ENCODE measurements at places on chromosomes 7 and 10.

DNA sequence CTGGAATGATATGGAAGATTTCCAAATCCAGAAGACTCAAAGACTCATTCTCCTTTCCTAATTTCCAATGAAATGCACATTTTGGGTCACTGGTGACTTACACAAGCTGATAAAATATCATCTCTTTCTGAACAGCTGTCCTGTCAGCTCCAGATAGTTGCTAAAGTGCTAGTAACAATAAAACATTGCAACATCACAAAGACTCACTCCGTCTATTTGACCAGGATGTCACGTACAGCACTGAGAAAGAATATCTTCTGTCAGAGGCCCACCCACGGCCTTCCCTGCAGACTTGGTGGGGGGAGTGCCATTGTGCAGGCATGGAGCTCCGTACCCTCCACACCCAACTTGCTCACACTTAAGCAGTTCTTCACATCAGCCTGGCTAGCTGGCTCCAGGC is 78.9 kb upstream of the EGR2 start:
- DNase-seq = no peak

GRCh38 chr7:43553999-43554398 is 28.9 kb upstream of the STK17A start:
- no peak for DNase-seq

DNA sequence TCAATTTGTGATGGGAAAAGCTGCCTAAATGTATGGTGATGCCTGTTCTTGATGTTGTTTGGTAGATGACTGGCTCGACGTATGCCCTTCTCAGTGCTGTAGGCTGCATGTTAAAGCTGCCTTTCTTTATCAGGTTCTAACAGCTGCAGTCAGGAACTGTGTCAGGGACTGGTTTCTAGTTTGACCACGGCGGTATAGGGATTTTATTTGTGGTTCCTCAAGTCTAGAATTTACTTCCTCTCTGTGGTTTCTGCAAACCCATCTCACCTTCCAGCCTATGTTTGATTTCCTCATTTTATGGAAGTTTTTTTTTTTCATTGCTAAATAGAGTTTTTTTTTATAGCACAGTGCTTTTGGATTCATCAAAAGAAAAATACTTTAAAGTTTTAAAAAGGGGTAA is 26.5 kb downstream of the LMTK2 start:
- no peak for DNase-seq

DNA sequence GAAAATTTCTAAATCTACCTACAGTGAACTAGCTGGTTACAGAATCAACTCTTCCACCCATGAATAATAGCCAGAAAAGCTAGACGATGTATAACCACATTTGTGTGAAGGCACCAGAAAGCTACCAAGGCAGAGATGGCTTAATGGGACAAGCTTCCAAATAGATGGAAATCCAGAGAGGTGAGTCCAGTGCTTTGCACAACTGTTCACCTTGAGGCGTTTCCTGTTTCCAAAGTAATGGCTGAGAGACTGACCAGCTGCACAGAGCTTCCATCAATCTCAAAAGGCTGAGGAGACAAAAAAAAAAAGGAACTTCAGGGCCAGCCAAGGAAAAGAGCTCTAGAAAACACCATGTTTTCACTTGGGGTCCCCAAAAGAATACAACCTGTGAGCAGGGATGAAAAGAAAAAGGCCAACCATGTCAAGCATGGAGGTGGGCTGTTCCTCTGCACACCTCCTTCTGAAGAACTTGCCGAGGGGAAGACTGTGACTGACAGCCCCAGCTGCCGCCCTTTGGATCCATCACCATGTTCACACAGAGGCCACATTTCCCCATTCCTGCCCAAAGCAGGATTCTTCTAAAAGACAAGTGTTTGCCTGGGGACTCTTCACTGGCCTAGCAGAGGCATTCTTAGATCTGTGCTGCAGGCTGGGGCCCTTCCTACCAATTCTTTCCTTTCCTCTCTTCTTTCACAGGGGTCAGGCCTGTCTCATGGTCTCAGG is 72.9 kb downstream of the ARHGAP21 start:
- no peak for DNase-seq

DNA sequence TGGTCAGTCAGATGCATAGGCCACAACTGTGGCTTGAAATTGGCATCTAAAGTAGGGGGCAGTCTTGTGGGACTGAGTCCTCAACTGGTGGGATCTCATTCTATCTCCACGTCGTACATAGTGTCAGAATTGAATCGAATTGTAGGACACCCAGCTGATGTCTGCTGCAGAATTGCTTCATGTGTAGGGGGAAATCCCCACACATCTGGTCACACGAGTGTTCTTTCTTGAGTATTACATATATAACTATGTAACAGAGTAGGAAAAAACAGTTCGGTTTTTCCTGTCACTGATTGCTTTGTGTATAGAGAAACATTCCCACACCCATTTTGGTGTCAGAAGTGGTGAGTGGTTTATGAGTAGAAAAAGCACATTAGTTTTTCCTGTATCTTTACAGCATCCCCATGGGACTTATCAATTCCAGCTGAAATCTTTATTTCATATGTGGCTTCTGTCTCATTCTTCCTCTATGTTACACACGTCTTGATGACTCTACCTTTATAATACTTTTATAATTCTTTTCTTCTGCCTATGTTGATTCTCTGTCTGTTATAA is 79.4 kb upstream of the PCGF5 start:
- no peak for DNase-seq

DNA sequence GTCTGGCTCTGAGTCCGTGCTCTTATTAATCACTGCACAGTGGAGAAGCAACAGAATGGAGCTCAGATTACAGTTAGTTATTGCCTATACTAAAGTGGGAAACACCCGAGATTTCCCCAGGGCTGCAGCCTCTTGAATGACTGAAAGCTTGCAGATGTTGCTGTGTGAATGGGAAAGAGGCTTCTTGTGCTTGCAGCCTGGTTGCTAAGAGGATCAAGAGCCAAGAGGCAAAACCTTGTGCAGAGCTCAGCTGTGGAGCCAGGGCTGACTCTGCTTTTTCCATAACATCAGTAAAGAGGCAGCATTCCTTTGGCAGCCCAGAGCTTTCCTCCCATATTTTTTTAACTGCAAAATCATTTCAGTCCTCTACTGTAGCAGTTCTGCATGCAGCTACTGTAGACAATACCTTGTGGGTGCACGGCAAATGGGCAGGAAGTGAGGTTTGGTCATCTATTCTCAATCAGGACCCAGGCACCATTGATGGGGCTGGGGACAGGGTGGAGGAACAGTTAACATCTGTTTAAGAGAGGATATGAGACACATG is 86.5 kb downstream of the RALA start:
- DNase-seq = no peak
